ENCODE measurements at places on chromosomes 6 and 20.

GRCh38 chr6:112254921-112255320 lies 554 bp upstream of the LAMA4 start:
- no peaks in the 10 kb centered on the region for H3K36me3 ChIP-seq
- H3K4me3 ChIP-seq, result no peak overlapping the region
- peaks cover 2% of the 10 kb centered on the region for H3K27me3 ChIP-seq
- no peak overlapping the region for H3K27ac ChIP-seq
- no peak for DNase-seq

GRCh38 chr6:36724514-36725390 lies 27.1 kb downstream of the RAB44 start:
- no peaks in the 10 kb centered on the region for H3K27me3 ChIP-seq
- DNase-seq, result peak; percentile 74
- H3K4me3 ChIP-seq, result no peak overlapping the region
- no peaks in the 10 kb centered on the region for H3K36me3 ChIP-seq

GRCh38 chr20:43569282-43569681 lies 10.5 kb downstream of the SGK2 start:
- no peaks in the 10 kb centered on the region for H3K27me3 ChIP-seq
- DNase-seq, result no peak

GRCh38 chr6:69881322-69882151 lies 15.2 kb downstream of the COL19A1 start:
- H3K4me1 ChIP-seq, result no peaks in the 10 kb centered on the region
- DNase-seq, result no peak
- H3K36me3 ChIP-seq, result no peaks in the 10 kb centered on the region
- H3K27ac ChIP-seq, result no peak overlapping the region
- H3K4me3 ChIP-seq, result no peak overlapping the region

DNA sequence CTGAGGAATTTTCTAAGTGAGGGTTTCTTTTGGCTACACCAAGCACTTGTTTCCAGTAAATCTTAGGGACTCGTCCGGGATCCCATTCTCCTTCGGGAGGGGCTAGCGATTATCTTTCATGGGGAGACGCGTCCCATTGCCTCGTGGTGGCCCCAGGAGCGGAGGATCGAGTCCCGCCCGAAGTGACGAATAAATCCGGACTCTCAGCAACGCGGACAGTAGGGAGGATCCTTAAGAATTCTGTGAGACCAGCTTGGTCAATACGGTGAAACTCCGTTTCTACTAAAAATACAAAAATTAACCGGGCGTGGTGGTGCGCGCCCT lies 69.1 kb upstream of the PRSS16 start:
- H3K27me3 ChIP-seq, result no peaks in the 10 kb centered on the region
- peak overlapping the region; percentile 94 for H3K4me3 ChIP-seq
- no peaks in the 10 kb centered on the region for H3K36me3 ChIP-seq
- no peak for DNase-seq
- H3K27ac ChIP-seq, result peak overlapping the region; percentile 91

GRCh38 chr6:108746366-108746765 lies 101.9 kb upstream of the ARMC2 start:
- H3K27ac ChIP-seq, result no peak overlapping the region
- H3K4me1 ChIP-seq, result 0 out of 2 replicates have a peak, but pooled peaks cover 7% of the 10 kb centered on the region
- H3K4me3 ChIP-seq, result no peak overlapping the region
- no peaks in the 10 kb centered on the region for H3K27me3 ChIP-seq
- no peaks in the 10 kb centered on the region for H3K36me3 ChIP-seq

DNA sequence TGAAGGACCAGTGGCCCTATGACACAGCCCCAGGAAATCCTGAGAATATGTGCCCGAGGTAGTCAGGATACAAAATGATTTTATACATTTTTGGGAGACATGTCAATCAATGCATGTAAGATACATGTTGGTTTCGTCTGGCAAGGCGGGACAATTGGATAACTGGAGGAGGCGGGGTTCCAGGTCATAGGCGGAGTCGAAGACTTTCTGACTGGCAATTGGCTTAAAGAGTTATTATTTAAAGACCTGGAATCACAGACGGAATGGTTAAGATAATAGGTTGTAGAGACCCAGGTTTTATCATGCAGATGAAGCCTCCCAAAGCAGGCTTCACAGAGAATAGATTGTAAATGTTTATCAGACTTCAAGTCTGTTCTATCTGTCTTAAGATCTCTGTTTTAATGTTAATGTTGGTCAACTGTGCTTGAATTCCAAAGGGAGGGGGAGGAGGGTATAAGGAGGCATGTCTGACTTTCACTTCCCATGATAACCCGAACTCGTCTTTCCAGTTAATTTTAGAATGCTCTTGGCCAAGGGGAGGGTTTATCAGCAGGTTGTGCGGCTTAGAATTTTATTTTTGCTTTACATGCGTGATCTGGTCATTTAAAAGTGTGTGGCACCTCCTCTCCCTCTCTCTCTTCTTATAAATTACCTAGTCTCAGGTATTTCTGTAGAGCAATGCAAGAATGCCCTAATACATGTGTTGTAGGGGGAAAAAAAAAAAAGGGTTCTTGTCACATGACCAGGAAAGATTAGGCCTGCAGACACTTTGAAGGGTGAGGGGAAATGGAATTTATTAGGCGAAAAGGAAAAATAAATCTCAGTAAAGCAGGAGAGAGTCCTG lies 230.7 kb downstream of the NFATC2 start:
- no peaks in the 10 kb centered on the region for H3K36me3 ChIP-seq
- DNase-seq, result no peak
- no peaks in the 10 kb centered on the region for H3K27me3 ChIP-seq
- peaks cover 21% of the 10 kb centered on the region for H3K4me1 ChIP-seq
- no peak overlapping the region for H3K4me3 ChIP-seq
- peak overlapping the region; percentile 48 for H3K27ac ChIP-seq

DNA sequence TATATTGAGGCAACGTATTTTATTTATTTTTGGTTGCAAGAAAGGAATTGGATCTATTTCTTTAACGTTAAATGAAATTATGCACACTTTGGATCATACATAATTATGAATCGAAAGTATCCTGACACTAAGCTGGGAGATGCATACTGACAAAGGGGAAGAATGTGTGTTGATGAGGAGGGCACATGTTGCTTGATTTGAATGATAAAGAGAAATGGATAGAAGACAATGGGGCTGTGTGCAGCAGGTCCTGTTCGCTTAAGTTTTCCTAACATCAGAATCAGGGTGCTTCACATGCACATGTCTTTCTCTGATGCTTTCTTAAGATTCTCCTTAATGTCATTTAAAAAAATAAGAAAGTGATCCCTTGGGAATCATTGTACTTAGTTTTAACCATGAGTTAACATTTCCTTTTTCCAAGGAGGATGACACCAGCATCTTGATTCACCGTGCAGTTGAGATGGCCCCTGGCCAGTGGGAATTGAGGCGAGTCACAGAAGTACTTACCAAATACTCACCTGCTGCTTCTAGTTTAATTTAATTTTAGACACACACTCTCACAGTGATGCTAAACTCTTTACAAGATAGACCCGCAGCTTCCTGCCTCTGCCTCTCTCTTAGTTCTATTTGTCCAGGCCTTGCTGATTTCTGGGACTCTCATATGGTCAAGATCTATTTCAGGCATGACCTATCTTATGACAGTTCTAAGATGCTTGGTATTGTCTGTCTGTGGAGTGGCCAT lies 116.5 kb downstream of the CLIC5 start:
- DNase-seq, result no peak
- H3K4me3 ChIP-seq, result no peak overlapping the region
- H3K4me1 ChIP-seq, result no peaks in the 10 kb centered on the region
- H3K36me3 ChIP-seq, result no peaks in the 10 kb centered on the region
- H3K27me3 ChIP-seq, result no peaks in the 10 kb centered on the region
- H3K27ac ChIP-seq, result no peak overlapping the region

DNA sequence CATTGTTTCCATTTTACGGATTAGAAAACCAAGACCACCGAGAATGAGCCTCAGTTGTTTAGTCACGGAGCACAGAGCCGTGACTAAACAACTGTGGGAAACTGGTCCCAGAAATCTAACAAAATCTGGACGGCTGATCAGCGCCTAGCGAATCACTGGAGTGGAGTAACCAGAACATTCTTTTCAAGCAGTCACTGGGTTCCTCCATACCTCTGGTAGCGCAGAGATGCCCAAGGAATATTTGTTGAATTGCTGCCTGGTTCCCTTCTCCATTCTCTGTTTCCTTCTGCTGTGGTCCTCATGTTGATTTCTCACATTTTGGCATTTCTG lies 62.0 kb downstream of the GPX5 start:
- H3K27me3 ChIP-seq, result no peaks in the 10 kb centered on the region
- no peaks in the 10 kb centered on the region for H3K4me1 ChIP-seq
- no peak overlapping the region for H3K4me3 ChIP-seq
- H3K27ac ChIP-seq, result no peak overlapping the region

- no peak for DNase-seq
- no peaks in the 10 kb centered on the region for H3K27me3 ChIP-seq
- no peak overlapping the region for H3K27ac ChIP-seq
- H3K36me3 ChIP-seq, result no peaks in the 10 kb centered on the region
- H3K4me1 ChIP-seq, result peaks cover 17% of the 10 kb centered on the region
- no peak overlapping the region for H3K4me3 ChIP-seq
Observed at GRCh38 chr6:9540126-9540525, 874.7 kb downstream of the TFAP2A start.

DNA sequence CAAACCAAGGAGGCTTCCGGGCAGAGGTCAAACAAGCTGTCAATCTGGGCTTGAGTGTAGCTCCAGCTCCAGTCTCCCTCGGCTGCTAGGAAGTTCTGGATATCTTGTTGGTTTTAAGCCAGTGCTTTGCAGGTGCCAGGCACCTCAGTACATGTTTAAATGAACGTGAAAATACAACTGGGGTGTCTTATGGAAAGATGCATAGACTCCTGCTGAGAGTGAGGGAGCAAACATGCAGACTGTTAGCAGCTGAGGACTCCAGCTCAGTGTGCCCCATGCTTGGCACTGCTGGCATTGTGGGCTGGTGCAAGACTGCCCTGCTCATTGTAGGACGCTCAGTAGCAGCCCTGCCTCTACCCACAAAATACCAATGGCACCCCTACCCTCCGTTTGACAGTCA lies 28.5 kb downstream of the ERMARD start:
- no peaks in the 10 kb centered on the region for H3K27me3 ChIP-seq
- H3K4me3 ChIP-seq, result no peak overlapping the region
- no peak for DNase-seq
- peaks cover 1% of the 10 kb centered on the region for H3K36me3 ChIP-seq

- no peak for DNase-seq
- no peaks in the 10 kb centered on the region for H3K36me3 ChIP-seq
- no peaks in the 10 kb centered on the region for H3K27me3 ChIP-seq
Observed at GRCh38 chr20:53660947-53661381, 67.3 kb upstream of the ZNF217 start.
